ENCODE measurements at places on chromosomes 2 and 18. TPM values are rescaled to one million over a fixed set of nuclear protein-coding genes. Genes with fewer than 3 reads are reported as not detected.

GRCh38 chr2:41710944-41711343 is 336.9 kb upstream of the PKDCC start:
- DNase-seq: no peak

- DNase-seq: no peak
Observed at GRCh38 chr2:207397917-207398655, 131.7 kb upstream of the CREB1 start.

DNA sequence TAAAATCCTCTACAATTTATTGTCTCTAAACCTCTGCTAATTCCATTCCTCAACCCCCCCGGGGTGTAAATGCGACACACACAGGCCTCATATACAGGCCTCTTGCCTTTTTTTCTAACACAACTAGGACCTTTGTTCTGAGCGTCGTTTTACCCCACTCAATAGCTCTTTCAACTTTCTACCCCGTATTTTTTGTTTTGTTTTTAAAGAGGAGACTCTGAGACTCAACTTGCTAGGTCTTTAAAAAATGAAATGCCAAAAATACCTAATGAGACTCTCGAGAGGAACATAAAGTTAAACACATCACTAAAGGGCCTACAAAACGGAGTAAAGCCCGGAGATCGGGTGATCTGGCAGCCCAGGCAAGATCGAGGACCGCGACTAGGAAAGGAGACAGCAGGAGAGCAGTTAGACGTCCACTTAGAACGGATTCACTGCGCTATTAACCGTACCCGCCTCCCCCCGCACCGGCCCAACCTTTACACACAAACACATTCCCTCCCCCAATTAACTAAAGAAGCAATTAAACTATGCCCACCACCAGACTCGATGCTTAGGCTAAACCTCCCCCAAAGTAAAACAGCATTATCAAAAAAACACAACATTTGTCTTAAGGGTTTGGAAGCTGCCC is 1.7 kb downstream of the TRIP12 start:
- DNase-seq: no peak

DNA sequence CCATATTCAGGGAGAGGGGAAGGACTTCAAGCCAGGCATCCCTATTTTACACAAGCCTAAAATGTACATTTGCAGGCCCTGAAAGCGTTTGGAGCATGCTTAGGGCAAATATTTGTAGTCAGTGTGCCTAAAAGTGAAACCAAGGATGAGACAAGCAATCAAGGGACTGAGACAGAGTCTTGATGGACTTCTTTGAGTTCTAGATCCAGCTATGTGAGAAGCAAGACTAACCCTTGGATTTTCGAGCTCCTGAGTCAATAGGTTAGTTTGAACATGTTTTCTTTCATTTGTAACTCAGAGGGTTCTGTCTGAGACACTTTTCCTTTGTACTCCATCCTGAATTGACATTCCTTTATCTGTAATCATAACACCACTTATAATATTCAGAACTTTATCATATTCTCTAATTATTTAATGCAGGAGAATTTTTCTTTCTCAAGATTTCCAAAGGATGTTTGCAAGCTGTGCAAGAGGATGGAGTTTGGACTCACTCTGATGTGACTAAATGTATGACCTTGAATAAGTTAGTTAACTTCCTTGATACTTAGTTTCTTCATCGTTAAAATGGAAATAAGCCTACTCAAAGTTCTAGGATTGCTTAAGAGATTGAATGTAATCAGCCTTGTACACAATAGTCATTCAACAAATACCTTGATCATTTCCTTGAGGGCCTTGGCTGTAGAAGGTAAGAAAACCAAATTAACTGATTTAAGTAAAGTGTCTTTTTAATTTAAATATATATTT is 1237.8 kb upstream of the ZEB2 start:
- DNase-seq: no peak

- no peak for DNase-seq
Observed at GRCh38 chr2:11764359-11764758, 17.9 kb downstream of the LPIN1 start.

- DNase-seq: no peak
Observed at GRCh38 chr2:44638649-44639048, 276.9 kb downstream of the CAMKMT start.

- DNase-seq: no peak
Observed at GRCh38 chr18:8869696-8870095, 164.3 kb downstream of the MTCL1 start.

DNA sequence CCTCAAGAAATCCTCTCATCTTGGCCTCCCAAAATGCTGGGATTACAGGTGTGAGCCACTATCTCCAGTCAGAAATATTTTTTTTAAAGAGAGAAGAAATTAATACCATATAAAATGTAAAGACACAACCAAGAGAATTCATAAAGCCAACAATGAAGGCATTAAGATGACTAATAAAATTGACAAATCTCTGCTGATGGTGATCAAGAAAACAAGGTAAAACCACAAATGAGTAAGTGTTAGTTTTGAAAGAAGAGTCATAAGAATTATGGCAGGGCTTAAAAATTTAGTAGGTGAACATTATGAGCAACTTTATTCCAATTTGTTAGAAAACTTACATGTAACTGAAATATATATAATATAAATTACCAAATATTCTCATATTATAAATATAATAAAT is 752.8 kb upstream of the CELF4 start:
- no peak for DNase-seq

DNA sequence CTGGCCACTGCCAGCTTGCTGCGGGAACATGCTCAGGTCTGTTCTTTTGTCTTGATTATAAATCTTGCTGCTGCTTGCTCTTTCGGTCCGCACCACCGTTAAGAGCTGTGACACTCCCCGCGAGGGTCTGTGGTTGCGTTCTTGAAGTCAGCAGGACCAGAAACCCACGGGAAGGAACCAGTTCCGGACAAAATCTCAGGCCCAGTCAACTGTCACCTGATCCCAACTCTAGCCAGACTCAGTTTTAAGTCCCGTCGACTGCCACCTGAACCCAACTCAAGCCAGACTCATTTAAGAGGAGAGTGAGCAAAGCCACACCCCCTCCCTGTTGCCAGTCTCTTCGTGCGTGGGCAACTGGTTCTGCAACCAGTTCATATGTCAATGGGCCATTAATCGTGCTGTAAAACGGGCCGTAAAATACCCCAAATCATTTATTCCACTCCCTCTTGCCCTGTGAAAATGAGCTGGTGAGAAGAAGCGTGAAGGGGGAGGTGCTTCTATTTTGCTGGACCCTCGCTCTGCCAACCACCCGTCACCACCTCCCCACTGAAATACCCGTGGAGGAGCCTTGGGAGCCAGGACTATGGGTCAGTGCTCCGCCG is 224.3 kb downstream of the NDUFA10 start:
- no peak for DNase-seq

GRCh38 chr2:29115797-29116781 is 874 bp downstream of the CLIP4 start:
- peak; percentile 65 for DNase-seq

- DNase-seq: no peak
Observed at GRCh38 chr2:165617741-165618481, 148.4 kb downstream of the CSRNP3 start.

- DNase-seq: no peak
Observed at GRCh38 chr2:102235491-102235890, 48.7 kb downstream of the IL1RL2 start.

DNA sequence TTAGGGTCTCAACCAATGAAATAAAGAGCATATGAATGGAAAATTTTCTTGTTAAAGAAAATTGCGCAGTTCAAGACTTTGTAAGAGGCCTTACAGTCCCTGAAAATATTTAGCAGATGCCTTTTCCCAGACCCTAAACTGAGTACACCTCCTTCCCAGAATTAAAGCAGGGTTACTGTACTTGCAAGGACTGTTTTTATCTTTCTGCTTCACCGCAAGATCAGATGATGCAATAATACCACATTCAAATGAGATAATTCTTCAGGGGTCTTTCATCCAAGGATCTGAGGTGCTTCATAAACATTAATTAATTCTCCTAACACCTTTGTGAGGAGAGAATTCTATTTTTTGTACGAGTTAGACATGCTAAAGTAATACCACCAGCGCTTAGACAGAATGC is 1071.8 kb upstream of the PIK3C3 start:
- DNase-seq: no peak

DNA sequence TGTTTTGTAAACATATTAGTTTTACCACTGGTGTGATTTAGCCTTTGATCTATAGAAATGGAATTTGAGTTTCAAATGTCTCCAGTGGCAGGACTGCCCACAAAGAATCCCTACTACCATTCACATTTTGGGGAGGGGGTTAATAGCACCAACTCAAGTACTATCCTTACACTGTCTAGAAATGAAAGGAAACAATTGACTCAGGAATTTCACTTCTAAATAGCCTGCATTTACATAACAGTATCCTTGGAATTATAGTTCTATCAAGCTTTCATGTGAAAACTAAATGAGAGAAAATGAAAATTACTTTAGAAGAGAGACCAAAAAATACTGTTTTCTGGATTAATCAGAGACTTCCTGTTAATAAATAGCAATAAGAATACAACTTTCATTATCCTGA is 7.5 kb upstream of the CCDC93 start:
- no peak for DNase-seq

GRCh38 chr18:54280220-54280569 is 10.9 kb downstream of the POLI start:
- DNase-seq: peak; percentile 14

DNA sequence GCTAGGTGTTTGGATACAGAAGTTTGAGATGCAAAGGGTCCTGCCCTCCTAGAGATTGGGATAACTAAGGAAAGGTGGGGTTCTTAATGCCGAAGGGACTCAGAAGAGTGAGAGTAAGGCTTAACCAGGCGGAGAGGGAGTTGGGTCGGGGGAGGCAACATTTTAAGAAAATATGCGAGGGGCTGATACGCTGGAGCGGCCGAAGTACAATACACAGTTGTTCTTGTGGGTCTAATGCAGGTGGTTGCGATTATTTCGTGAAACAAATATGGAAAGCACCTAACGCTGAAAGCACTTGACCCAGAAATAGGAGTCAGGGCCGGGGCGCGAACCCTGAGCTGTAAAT is 344 bp upstream of the MRPL33 start:
- no peak for DNase-seq

DNA sequence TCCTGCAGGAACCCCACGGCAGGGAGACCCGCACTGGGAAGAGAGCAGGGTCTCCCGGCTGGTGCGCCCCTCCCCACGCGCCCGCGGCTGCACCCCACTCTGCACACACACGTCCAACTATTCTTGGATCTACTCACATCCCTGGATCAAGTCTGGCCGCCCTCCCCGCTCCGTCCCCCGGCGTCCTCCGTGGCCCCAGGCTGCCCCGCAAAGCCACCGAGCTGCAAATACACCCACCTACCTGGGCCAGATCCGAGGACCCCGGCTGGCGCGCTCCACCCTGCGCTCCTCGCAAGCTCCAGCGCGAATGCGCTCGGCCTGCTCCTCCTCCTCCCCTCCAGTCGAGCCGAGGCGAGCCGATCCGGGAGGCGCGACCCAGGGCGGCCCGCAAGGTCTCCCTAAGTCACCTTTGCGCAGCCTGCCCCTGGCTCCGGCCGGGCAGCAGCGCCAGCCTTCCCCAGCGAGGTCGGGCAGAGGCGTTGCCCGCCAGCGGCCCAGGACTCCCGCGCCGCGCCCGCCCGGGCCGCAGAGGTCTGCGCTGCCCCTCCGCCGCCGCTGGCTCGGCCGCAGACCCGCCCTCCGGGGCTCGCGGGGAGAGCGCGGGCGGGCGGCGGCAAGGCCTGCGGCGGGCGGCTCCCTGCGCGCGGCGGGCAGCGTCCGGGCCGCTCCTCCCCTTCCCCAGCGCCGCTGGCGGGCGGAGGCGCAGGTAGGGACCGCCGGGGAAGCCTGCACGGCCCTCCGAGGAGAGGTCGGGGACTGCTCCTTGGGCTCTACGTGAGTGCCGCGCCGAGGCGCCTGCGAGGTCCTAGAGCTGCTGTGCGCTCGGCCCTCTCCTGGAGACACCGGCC is 126.0 kb downstream of the OSBPL1A start:
- peak; percentile 75 for DNase-seq

- no peak for DNase-seq
Observed at GRCh38 chr18:35362531-35362930, 14.6 kb downstream of the ZNF396 start.

- no peak for DNase-seq
Observed at GRCh38 chr2:239644011-239644410, 243.2 kb upstream of the HDAC4 start.

- no peak for DNase-seq
Observed at GRCh38 chr2:209146682-209147320, 277.0 kb upstream of the MAP2 start.

- DNase-seq: no peak
Observed at GRCh38 chr2:45370369-45370768, 240.7 kb downstream of the SRBD1 start.

DNA sequence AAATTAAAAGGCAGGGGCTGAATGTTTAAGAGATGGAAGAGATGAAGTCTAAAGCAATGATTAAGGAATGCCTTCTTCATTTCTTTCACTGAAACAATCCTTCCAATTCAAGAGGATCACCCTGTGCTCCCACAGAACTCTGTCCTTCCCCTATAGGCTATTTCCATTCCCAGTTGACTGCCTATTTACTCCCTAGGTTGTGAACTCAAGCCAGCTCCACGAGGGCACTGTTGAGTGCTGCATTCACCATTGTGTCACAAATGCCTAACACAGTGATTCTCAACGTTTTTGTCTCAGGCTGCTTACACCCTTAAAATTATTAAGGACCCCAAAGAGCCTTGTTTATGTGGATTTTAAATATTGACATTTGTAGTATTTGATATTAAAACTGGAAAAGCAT is 112.4 kb downstream of the AOX1 start:
- DNase-seq: no peak

- peak; percentile 76 for DNase-seq
Observed at GRCh38 chr2:10185046-10185445, 62.5 kb downstream of the RRM2 start.

DNA sequence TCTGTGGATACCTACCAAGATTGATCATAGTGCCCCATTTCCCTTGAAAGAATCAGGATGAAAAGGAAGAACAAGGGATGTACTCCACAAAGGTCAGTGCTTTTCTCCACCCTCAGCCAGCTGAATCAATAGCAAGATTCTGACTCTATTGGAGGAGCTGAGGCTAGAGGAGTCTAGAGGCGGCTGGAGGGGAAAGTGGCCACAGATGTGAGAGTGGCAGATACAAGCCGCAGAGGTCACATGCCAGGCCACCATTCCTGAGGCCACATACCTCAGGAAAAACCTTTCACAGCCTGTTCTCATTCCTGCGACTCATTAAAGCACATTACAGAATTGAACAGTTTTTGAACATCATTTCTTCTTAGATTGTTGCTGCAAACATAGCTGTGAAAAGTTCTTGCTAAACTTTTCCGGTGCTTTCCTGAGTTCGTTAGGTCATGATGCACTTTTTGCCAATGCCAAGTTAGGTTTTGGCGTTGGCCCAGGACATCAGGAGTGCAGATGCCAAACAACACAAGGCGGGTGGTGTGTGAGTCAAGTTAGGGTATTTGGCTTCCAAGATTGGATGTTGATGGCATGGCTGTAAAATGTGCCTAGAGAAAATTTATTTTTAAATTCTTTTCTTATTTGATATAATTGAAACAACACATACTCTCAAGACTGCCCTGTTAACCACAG is 160.7 kb upstream of the SP5 start:
- peak; percentile 96 for DNase-seq

- DNase-seq: no peak
Observed at GRCh38 chr2:25062511-25062917, 20.6 kb downstream of the EFR3B start.

IL1F10 gene
- not detected for total RNA-seq

REG3G gene
- total RNA-seq: not detected

CUL3 gene
- 86.4 TPM for total RNA-seq

CGREF1 gene
- 0.62 TPM for total RNA-seq

KHK gene
- 0.24 TPM for total RNA-seq

MARCO gene
- total RNA-seq: not detected

LRRC30 gene
- total RNA-seq: not detected

LYG1 gene
- not detected for total RNA-seq

NEURL3 gene
- not detected for total RNA-seq

GCG gene
- not detected for total RNA-seq
